ENCODE measurements at places on chromosomes 1 and 21.

DNA sequence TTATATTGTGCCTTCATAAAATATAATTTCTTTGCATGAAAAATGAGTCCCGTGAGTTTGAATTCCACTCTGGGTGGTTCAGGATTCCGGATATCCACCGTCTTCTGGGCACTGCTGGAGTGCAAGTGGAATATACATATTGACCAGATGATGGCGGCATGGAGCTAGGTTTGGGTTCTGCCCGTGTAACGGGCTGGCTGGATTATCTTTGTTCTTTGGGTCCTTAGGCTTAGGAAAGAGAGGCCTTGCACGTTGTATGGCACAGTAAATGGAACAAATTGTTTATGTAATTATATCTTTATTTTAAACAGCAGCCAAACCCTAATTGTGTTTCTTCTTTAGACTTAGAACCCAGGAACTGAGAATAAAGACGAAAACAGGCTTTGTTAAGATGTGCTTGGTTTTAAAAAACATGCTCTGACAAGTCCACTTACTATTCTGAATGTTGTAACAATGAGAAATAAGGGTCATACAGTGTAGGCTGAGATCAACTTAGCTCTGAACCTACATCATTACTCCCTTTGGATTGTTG lies 13.5 kb upstream of the ACBD6 start:
- peak; percentile 85 for DNase-seq

DNA sequence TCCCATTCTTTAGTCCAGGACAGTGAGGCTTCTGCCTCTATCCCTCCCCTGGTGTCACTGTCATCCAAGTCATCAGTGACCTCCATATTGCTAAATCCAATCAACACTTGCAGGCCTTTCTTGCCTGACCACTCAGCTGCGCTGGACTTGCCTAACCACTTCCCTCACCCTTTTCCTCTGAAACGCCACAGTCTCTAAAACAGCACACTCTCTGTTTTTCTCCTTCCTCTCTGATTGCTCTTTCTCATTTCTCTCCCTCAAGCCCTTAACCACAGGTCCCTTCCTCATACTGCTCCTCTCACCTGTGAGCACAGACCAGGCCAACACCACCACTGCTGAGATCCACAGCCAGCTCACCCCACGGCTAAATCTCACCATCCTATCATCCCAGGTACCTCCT lies 17.5 kb downstream of the TAL1 start:
- DNase-seq = no peak

- peak; percentile 51 for DNase-seq
Measured at GRCh38 chr1:54125386-54126070, 27.3 kb downstream of the CDCP2 start.

DNA sequence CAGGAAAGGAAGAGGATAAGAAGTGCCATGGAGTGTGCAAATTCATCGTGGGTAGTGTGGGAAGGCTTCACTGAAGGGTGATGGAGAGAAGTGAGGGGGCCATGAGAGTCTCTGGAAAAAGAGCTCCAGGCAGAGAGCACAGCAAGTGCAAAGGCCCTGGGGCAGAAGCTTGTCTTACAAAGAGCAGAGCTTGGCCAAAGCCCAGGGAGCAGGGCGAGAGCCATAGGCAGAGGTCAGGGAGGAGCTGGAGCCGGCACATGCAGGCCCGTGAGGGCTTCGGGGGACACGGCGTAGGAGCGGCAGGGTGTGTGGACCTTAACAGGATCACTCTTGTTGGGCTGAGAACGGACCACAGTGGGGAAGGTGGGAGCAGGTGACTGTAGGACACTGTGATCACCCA lies 83.7 kb upstream of the EDN2 start:
- DNase-seq = no peak

DNA sequence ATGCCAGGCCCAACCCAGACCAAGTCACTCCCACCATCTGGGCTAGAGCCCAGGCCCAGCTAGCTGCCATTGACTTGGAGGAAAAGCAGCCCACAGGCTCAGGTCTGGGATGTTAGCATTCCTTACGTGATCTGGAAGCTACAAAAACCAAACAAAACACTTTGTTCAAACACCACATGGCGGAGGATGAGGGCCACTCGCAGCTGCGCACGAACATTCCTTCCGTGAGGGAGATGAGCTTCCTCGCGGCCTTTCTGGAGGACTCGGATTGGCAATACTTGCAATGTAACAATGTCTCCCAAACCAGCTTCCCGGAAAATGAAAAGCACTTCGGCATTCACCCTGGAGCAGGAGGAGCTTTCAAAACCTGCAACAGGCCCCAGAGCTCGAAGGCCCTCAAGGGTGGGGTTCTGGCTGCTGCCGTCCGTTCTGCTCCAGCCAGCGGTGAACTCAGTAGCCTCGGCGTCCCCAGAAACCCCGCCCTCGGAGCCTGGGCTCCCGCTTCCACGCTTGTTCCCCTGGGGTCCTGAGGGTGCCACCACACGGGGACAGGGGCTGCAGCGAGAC lies 40.5 kb downstream of the COL6A1 start:
- no peak for DNase-seq

DNA sequence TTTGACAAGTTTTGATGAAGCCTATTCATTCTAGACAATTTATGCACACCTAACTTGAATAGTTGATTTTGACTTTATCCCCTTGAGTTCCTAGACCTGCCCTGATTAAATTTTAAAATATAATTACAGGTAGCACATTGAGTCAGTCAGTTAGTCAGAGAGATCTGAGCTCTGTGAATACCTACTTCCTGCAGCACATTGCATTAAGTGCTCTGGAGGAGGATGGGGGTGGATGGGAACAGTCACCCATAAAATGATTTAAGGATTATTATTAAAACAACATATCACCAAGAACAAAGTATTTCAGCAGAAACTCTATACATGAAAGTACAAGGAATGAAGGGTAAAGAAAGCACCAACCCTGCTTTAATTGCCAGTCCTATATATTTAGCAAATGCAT lies 11.8 kb upstream of the RPF1 start:
- no peak for DNase-seq

- no peak for DNase-seq
Measured at GRCh38 chr1:46532095-46532494, 19.4 kb downstream of the KNCN start.

GRCh38 chr1:63794939-63795378 lies 21.1 kb downstream of the ROR1 start:
- no peak for DNase-seq

DNA sequence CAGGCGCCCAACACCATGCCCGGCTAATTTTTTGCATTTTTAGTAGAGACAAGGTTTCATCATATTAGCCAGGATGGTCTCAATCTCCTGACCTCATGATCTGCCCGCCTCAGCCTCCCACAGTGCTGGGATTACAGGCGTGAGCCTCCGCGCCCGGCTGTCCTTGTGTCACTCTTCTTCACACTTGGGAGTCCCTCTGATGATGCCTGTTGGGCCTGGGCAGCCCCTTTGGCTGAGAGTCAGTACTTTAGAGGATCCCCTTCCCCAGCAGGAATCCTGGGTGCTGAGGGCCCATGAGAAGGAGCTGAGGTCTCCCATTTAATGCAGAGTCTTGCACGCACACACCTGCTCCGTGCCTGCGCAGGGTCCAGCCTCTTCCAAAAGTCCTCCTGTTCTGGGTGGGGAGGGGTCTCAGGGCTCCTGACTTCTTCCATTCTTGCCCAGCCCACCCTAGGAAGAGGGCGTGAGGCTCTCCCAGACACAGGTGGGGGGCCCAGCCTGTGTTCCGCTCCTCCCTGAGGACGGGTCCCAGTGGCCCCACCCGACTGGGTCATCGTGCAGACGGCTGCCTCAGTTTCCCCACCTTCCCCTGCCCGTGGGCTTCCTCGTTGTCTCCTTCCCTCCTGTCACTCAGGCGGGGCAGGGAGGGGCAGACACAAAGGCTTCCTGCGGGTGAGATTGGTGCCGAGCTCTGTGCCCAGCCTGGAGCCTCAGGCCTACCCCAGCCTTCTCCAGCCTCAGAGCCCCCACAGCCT lies 3.9 kb downstream of the TTLL10 start:
- DNase-seq = no peak

DNA sequence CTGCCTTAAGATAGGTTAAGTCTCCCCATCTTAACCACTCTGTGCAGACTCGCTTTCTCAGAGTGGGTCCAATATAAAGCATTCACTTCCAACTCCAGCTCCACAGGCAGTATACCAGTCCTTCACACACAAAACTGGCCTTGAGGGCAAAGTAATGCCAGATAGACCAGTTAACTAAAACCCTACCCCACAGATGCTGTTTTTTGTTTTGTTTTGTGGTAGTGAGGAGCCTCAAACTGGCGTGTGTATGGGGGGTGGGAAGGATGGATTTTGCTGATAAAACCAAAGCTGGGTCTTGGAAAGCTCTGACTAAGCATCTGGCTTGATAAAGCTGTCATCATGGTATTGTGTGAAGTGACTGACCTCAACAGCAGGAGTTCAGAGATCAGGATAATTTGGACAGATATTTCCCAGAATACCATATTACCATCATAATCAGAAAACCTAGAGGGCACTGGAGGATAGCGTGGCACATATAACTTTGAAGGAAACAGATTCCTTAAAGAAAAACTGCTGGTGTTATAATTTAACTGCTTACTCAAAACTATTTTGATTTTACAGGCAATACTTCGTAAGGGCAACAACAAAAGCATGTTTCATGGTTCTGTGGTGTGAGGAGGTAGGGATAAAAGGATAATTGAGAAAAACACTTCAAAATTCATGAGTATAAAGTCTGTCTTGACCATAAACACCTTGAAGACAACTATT lies 29.6 kb upstream of the CPLANE2 start:
- DNase-seq = no peak

GRCh38 chr1:12052008-12052573 lies 11.0 kb upstream of the TNFRSF8 start:
- peak; percentile 77 for DNase-seq

- no peak for DNase-seq
Measured at GRCh38 chr1:222552882-222553281, 5.0 kb upstream of the HHIPL2 start.

GRCh38 chr21:41466024-41466820 lies 40.2 kb downstream of the MX1 start:
- no peak for DNase-seq

DNA sequence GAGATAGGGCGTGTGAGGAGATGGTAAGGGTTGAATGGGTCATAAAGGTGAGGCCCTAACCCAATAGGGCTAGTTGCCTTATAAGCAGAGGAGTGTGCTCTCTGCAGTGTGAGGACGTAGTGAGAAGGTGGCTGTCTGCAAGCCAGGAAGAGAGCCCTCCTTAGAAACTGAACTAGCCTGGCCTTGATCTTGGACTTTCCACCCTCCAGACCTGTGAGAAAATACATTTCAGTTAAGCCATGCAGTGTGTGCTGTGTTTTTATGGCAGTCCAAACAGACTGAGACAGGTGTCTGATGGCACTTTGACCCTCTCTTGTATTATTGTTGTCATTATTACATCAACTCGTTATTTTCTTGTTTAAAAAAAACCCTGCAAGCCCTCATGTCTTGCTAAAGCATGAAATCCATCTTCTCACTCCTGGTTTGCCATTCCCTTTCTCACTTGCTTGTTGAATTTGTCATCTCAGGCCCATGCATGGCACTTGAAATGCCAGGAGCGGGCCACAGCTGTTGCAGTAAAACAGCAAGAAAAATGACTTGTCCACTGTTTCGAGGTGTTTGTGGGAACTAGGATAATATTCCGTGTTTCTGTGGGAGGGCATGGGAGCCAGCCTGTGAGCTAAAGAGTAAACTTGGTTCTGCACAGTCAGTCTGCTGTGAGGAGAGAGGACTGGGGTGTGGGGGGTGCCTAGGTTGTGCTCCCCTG lies 78.6 kb downstream of the STUM start:
- no peak for DNase-seq

DNA sequence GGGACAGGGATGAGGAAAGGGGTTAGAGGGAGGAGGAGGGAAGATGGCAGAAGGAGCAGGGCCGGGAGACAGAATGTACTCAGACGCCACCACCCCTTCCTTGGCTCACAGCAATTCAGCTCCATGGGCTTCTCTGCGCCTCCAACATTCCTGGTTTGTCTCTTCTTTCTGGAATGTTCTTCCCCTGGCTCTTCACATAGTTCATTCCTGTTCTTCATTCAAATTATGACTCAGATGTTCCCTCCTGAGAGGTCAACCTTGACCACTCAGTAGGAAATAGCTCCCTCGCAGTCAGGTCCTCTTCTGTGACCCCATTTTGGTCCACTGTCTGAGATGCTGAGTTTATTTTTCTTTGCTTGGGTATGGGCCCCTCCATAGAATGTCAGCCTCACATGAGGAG lies 203.2 kb downstream of the C1orf94 start:
- no peak for DNase-seq

- DNase-seq = no peak
Measured at GRCh38 chr1:34984435-34984792, 733 bp downstream of the TMEM35B start.

DNA sequence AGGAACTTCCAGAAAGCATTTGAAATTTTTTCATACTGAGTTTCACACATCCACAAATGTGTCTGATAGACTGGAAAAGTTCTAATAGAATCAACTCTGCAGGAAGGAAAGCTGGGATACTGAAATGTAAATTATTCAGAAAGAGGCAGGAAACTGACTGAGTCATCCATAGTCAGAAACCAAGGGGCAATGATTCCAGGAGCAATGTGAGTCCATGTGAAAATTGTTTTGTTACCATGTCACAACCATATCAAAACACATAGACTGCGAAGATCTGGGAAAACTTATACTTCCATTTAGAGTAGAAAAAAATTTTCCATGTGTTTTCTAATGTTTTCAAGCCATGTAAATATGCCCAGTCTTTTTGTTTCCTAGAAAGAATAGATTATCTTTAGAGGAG lies 142.3 kb upstream of the TMPRSS15 start:
- no peak for DNase-seq

DNA sequence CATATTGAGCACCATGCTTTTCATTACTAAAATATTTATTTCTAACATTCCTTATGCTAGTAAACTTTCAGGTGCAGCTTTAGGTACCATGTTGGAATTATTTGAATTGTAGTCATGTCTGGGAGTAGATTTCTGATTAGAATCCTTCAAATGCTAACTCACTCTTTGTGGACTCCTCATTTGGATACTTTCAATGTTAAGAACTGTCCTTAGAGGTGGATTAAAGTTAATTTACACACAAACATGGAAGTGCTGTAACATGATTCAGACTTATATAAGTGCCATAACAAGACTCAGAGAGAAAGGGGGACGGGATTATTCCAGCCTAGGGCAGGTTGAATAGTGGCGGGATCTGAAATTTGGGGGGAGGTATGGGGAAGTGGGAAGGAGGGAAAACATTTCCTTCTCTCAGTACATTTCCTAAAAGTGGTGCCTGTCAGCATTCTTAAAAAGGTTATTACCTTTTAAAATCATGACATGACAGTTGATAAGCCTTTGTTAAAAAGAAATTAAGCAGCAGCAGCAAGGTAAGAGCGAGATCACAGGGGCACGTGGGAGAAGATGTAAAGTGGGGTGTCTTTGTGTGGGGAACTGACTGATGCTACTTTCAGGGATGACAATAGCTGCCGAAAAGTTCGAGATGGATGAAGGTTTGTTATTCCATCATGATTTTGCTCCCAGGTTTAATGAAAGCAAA lies 44.4 kb downstream of the HHAT start:
- DNase-seq = peak; percentile 4

DNA sequence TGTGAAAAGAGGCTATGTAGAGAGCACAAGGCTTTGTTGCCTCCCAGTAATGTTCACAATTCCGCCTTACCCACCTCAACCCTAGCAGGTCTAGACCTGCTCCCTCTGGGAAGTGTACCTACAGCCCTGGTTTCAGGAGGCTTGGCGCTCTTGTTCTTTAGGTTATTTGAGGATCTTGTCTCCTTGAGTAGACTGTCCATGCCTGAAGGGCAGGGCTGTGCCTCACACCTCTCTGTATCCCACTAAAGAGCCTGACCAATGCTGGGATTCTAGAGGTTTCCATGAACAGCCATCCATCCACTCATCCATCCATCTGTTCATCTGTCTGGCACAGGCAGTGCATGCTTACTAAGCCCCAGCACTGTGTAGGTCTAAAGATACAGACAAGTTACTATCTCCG lies 1.0 kb downstream of the RAB7B start:
- no peak for DNase-seq
